Islet precursor cell (in vitro differentiated cells): ENCODE measurements at places on chromosomes 6 and 20.

DNA sequence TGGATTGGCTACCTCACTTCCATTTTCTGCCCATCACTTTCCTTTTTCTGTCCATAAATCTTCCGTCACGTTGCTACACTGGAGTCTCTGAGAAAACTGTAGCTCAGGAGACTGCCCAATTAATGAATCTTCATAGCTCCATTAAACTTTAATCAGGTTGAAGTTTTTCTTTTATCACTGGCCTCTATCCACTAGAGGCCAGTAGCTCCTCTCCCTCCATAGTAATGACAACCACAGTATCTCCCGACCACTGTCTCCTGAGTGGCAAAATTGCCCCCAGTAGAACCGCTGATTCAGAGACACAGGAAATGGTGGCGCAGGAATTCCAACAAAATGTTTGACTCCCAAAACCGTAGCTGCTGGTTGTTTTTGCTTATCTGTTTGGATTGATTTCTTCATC lies 18.4 kb upstream of the DOK5 start:
- DNase-seq: no peak

DNA sequence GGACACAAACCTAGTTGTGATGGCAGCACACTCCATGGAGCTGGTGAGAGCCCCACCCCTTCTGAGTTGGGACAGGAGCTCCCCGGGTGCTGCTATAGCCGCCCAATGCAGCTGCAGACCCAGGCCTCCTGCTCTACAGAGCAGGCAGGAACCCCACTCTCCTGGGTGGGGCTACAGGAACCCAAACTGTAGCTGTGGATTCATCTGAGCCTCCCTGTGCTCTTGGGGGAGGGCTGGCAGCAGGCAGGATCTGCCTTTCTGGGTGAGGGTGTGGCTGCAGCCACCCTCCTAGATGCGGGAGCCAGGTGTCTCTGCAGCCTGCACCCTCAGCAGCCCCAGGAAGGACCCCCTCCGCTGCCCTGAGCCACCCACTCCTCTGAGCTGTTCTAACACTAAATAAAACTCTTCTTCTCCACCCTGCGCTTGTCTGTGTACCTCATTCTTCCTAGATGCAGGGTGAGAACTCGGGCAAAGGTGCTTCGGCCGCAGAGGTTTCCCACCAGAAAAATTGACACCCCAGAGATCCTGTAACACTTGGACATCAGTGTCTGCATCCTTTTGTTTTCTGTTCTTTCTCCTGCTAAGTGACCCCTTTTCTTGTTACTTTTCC lies 55.2 kb upstream of the KIF13A start:
- no peak for DNase-seq

- DNase-seq: no peak
These were observed 10.5 kb upstream of the BMP2 start for GRCh38 chr20:6756693-6757595.

DNA sequence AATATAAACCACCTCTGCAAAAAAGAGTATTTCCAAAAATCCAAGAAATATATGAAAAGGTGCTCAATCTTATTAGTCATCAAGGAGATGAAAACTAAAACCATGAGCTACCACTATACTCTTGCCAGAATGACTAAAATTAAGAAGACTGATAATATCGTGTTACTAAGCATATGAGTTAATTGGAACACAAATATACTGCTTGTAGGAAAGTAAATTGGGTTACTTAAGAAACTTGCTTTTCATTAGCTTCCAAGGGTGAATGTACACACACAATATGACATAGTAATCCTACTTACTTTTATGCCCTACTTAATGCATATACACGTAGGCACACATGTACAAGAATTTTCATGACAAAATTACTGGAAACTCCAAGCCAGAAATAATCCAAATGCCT lies 3.4 kb downstream of the THEMIS start:
- no peak for DNase-seq

DNA sequence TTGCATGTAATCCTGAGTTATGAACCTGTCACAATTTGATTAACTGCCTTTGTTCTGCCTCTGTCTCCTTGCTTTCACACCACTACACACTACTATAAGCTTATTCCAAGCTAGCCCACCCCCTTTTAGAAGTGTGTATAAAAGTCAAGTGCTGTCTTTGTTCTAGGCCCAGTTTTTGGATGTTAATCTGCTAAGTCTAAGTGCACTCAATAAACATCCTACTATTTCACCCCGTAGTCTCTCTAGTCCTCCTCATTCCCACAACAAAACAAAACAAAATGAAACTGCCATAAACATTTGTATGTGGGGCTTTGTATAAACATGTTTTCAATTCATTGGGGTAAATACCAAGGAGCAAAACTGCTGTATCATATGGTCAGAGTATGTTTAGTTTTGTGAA lies 16.1 kb upstream of the SPACA1 start:
- no peak for DNase-seq

GRCh38 chr6:122871079-122871478 lies 82.0 kb downstream of the SMPDL3A start:
- no peak for DNase-seq

GRCh38 chr20:25221592-25222460 lies 26.1 kb upstream of the PYGB start:
- DNase-seq: no peak

- no peak for DNase-seq
These were observed 16.6 kb downstream of the DNAAF9 start for GRCh38 chr20:3390759-3391425.

GRCh38 chr6:25105070-25105925 lies 169.5 kb upstream of the RIPOR2 start:
- no peak for DNase-seq

DNA sequence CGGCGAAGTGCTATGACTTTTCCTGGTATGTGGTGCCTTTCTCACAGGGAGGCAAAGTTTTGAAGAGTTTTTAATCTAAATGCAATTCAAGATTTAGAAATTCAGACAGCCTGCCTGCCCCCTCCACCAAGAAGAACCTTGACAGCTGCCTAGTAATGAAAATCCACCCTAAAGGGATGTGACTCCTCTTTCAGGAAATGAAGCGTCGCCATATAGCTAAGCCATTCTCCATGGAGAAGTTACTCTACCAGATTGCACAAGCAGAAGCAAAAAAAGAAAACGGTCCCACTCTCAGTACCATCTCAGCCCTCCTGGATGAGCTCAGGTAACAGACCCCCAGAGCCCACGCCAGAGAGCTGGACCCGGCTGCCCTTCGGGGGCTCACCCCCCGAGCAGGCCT lies 150.1 kb downstream of the DTNBP1 start:
- no peak for DNase-seq

GRCh38 chr20:6605055-6605935 lies 162.2 kb upstream of the BMP2 start:
- no peak for DNase-seq

DNA sequence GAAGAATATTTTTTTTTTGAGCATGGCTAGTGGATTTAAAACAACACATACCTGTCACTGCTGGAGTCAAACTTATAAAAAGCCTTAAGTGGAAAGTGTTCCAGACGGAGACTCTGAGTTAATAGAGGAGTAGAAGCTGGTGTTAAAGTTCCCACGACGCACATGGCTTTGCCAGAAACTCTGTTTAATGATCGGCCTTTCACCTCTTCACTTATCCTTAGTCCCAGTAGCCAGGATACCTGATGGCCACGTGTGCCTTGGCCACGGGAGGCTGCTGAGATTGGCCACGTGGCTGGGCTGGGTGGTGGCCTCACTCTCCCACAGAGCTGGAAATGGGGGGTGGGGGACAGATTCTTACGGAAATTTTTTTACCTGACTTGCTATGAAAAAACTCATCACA lies 333.1 kb downstream of the ZFAND3 start:
- DNase-seq: no peak

DNA sequence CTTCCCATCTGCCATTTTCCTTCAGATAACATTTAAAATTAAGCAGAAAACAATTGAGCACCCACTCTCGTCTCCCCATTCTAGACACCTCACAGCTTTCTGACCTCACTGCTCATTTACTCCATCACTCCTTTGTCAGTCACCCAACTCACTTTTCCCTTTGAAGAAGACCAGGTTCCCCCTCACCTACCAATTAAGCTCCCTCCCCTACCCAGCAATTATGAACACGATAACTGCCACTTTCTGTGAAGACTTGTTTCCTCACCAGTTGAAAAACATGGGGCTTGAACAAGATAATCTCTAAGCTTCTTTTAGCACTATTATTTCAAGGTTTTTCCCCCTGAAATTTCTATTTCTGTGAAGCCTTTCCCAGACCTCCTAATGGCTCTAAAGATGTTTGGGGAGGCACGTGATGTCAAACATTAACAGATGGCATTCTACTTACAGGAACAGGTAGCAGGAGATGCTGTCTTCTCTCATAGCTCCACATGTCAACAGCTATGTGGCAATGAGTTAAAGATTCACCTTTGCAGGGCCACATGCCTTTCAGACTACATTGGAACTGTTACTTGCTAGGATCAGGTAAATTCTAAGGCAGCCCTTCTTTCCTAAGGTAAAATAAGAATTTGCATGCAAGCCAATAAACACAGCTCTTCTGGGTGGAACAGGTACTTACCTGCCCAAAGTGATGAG lies 24.8 kb upstream of the SLA2 start:
- no peak for DNase-seq

GRCh38 chr20:4775322-4776078 lies 53.8 kb downstream of the PRND start:
- DNase-seq: peak; percentile 20

DNA sequence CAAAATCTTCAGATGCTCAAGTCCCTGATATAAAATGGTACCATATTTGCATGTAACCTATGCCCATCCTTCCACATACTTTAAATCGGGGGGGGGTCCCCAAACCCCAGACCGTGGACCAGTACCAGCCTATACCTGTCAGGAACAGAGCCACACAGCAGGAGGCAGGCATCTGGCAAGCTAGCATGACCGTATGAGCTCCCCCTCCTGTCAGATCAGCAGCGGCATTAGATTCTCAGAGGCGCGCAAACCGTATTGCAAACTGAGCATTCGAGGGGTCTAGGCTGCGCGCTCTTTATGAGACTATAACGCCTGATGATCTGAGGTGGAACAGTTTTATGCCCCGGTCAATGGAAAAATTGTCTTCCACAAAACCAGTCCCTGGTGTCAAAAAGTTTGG lies 30.7 kb downstream of the FGD2 start:
- no peak for DNase-seq

DNA sequence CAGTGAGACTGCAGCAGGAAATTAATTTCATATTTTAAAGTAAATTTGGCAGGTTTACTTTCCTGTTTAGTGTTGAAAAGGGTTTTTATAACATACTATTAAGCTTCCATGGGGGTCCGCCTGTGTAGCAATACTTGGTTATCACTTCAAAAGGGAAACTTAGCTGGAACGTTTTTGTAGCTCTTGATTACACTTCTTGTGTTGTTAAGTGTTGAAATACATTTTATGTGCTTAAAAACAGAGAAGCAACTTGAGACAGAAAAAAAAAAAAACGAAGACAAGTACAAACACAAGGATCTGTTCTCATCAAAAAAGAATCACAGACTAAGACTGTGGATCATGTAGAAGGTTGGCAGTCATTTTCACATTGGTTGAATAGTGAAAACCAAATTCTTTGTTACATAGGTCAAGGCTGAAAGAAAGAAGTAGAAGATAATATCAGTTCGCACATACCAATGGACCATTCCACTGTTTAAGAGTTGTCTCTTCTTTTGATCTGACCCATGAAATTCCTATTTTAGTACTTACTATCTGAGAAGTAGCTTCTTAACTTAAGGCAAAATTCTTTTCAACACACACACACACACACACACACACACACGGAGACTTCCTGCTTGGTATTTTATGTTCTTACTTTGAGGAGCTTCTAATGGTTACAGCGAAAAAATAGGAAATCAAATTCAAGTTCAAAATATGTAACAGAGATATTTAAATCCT lies 113.9 kb upstream of the SLC35B3 start:
- peak; percentile 86 for DNase-seq

DNA sequence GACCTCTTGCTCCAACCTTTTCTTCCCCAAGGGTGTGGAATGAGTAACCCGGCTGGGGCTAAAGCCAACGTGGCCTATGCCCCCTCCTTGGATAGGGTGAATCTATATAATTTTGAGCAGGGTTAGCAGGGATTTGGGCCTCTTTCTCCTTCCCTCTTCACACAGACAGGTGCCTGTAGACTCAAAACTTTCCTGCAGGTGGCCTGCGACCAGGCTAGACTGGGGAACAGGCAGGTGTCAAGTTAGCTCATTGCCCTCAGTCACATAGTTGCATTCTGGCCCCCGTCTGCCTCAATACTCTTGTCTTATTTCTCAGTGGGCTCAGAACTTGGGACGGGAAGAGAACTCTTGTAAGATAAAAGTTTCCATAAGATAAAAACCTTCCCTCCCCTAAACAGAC lies 243.0 kb downstream of the ATXN1 start:
- no peak for DNase-seq

DNA sequence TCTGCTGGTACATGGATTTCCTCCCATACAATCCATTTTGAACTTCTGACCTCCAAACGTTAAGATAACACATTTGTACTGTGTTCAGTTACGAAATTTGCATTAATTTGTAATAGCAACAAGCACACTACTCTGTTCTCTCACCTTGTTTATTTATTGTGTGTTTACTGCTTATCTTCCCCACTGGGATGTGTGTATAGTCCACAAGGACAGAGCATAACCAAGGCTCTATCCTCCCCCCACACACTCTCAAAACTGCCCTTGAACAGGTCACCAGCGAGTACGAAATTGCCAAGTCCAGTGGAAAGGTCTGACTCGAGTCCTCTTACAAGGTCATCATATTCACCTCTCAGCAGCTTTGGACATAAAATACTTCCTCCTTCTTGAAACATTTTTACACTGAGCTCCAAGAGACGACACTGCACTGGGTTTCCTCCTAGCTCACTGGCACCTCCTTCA lies 18.6 kb downstream of the ADTRP start:
- DNase-seq: no peak
